ENCODE measurements at places on chromosomes 1 and 21.

DNA sequence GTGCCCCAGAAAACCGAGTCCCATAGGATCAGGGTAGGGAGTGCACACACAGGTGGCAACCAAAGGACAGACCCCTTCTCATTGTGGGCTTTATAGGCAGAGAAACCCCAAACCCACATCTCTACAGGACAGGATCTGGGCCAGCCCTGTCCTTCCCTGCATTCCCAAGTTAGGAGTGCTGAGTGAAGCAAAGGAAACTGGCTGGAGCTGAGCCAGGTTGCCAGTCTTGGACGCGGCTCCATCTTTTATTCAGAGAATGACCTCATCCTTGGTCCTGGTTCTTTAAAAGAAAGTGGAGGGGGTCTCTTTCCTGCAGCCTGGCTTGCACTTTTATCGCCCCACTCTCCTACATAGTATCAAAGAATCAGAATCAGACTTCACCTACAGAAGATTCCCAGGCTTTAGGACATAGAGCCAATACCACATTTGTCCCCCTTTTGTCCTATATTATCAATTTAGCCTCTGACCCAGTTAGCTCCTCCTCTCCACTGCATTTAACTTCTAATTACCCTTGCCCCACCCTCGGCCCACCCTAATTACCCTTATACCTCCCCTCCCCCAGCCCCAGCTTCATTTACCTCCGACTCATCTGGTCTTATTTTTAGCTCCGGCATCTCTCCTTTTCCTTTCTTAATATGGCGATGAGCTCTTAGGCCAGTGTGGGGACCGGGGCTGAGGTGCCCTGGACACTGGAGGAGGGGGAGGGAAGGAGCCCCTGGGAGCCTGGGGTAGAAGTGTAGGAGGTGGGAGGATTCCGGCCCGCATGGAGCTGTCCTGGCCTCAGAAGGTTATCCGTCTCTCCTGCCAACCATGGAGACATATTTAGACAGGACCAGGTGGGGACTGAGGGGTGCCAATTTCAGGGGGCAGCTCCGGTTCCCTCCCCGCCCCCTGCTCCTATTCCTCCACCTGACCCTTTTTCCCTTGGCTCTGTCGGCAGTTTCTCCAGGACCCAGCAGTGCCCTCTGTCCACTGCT, at the start of gene CASQ1:
Gene CASQ1, plus strand, starts transcription at position 927 of the 977 bp plus-strand sequence. CDS start 177 bp downstream, outside the sequence.
- no peak for DNase-seq

GRCh38 chr1:186206048-186206570, 168.9 kb downstream of the TPR start:
- DNase-seq, result no peak

GRCh38 chr1:47325528-47325927, 8.1 kb upstream of the CMPK1 start:
- no peak for DNase-seq

DNA sequence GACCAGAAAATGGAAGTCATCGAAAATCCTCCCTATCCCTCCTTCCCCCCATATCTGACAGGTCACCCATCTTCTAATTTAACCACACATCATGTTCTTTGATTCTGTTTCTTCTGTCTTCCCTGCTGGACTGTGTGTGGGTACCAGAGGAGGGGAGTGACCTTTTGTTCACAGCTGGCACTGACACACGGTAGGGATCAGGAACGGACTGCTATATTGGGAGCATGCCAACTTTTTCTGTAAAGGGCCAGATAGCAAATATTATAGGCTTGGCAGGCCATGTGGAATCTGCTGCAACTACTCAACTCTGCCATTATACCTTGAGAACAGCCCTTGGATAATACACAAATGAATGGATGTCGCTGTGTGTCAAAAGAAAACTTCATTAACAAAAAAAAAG, 7.5 kb upstream of the TOMM20 start:
- no peak for DNase-seq

GRCh38 chr1:183315991-183316758, 102.0 kb downstream of the NMNAT2 start:
- DNase-seq, result no peak

GRCh38 chr1:167054946-167055630, 35.1 kb downstream of the GPA33 start:
- DNase-seq, result no peak

- DNase-seq, result no peak
Measured at GRCh38 chr1:6459850-6460265, 6.1 kb downstream of the TNFRSF25 start.

GRCh38 chr1:41534181-41535076, 49.9 kb upstream of the EDN2 start:
- DNase-seq, result no peak

Measured in epithelial cell of proximal tubule (primary cell).